ENCODE measurements at places on chromosomes 6 and 20. TPM values are rescaled to one million over a fixed set of nuclear protein-coding genes. Genes with fewer than 3 reads are reported as not detected.

DNA sequence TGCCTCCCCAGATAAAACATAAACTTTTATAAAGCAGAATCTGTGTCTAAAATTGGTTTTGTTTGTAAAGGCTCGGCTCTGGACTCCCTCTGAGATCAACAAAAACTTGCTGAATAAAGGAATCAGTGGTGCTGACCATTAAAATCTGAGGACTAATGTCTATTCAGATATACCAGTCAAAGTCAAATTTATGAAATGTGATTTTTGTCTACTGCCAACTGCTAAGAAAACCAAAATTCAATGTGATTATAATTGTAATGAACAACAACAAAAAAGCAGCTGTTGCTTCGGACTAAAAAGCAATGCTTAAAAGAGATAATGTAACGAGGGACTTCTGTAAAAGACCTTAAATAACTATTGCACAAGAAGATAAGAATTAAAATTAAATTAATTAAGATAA is 26.6 kb downstream of the PRKN start:
- DNase-seq = no peak

- no peak for DNase-seq
Measured at GRCh38 chr6:161235776-161236633, 37.9 kb downstream of the AGPAT4 start.

DNA sequence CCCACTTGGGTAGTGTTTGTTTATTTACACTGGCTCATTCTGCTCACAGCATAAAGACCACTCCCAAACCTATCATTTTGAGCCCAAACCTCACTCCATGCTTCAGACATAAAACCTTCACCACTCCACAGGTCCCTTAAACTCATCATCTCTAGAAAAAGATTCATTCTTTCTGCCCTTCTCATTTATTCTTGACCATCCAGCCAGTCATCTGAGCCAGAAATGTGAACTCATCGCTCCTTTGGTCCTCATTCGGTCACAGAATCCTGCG is 12.4 kb downstream of the TPMT start:
- DNase-seq = no peak

GRCh38 chr20:51430198-51430950 is 112.1 kb downstream of the NFATC2 start:
- no peak for DNase-seq

DNA sequence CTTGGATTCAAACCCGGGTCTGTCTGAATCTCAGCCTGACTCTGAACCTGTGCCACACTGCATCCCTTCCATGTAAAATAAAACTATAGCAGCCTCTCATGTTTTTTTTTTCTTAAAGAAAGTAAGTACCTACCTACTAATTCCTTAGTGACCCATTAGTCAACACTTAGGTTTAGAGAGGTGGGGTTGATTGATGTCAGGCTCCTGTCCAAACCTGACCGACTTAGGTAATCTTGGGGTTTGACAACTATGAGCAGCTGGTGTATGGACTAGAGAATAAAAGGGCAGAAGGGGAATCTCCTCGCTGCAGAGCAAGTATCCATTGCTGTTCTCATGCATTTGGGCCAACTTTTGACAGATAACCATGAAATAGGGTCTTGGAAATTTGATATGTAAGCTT is 6.5 kb downstream of the NKAIN2 start:
- no peak for DNase-seq

DNA sequence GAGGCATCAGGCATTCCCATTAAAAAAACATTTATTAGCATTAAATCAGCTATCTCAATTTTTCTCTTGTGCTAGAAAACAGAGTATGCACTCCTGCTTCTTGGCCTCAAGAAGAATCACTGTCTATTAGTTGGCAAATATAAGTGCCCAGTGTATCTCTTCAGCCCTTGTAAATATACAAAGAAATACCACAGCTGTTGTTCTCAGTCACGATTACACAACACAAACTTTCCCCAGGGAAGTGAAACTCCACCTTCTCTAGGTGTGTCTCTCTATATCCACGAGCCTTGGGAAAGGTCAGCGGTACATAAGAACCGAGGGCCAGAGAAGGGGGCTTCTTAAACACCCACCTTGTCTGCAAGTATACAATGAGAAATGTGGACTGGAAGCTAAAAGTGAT is 194.7 kb downstream of the PKHD1 start:
- DNase-seq = no peak

FIG4 gene
- 31.5 TPM for total RNA-seq

HLA-DPA1 gene
- 665 TPM for total RNA-seq

FOXS1 gene
- not detected for total RNA-seq

Measured in B cell (primary cell).